ENCODE measurements at places on chromosomes 16 and 17. TPM values are rescaled to one million over a fixed set of nuclear protein-coding genes. Genes with fewer than 3 reads are reported as not detected.
A peak's percentile ranks its signal among the peaks of the same experiment; 100 is the strongest.

- no peak for DNase-seq
These were observed 99.7 kb upstream of the CDH8 start for GRCh38 chr16:62135911-62136310.

DNA sequence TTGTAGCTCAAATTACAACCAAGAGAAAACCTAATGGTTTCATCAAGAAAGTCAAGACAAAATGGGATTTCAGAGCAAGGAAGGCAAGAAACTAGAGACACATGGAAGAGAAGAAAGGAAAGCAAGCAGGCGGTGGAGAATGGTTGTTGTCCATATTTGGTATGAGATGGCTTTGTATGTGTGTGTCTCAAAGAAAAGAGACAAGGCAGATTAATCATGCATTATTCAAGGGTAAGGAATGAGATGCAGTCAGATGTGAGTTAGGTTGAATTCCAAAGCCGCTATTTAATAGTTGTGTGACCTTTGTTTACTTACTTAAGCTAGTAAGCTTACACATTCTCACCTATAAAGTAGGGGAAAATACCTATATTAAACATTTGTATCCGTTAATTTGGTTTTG, 1029.6 kb downstream of the CDH11 start:
- DNase-seq, result peak; percentile 2

- no peak for DNase-seq
These were observed 29.8 kb downstream of the ITGAE start for GRCh38 chr17:3771140-3771539.

TVP23B gene
- total RNA-seq, result 40.5 TPM

GRCh38 chr17:4860651-4861050, 27.5 kb downstream of the MINK1 start:
- DNase-seq, result no peak

TAC4 gene
- total RNA-seq, result not detected
